SW 1271 (cell line): ENCODE measurements at places on chromosomes 7 and 10.

- no peak for DNase-seq
Measured at GRCh38 chr7:121774563-121774962, 98.4 kb upstream of the PTPRZ1 start.

GRCh38 chr7:22140578-22140977, 194.9 kb upstream of the CDCA7L start:
- DNase-seq = no peak

GRCh38 chr7:146554556-146554955, 438.0 kb downstream of the CNTNAP2 start:
- no peak for DNase-seq

DNA sequence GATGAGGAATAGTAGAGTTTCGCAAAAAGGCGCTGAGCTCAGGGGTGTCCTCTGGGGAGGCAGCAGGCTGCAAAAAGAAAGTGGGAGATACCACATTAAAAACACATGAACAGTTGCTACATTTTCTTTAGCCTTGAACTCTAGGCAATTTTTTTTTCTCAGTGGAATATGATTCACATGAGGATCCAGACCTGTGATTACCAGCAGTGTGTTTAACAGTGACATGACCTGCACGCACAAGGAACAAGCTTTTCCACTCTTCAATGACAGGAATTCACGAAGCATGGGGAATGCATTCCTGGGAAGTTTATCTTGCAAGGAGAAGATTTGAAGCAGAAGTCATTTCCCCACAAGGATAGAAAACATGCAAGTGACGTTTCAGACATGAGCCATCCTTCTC, 161.6 kb downstream of the ITGA8 start:
- no peak for DNase-seq

GRCh38 chr7:121279060-121279620, 49.7 kb upstream of the WNT16 start:
- no peak for DNase-seq

- no peak for DNase-seq
Measured at GRCh38 chr10:80090121-80090520, 11.7 kb downstream of the TMEM254 start.

GRCh38 chr10:71968553-71969474, 4.6 kb downstream of the CHST3 start:
- DNase-seq = no peak

- DNase-seq = no peak
Measured at GRCh38 chr7:32103361-32103760, 33.2 kb upstream of the PDE1C start.

- no peak for DNase-seq
Measured at GRCh38 chr10:112956631-112957350, 6.7 kb downstream of the TCF7L2 start.

- DNase-seq = no peak
Measured at GRCh38 chr7:6168477-6168868, 104.0 kb downstream of the CYTH3 start.

- peak; percentile 83 for DNase-seq
Measured at GRCh38 chr10:3740157-3740871, 44.7 kb downstream of the KLF6 start.

DNA sequence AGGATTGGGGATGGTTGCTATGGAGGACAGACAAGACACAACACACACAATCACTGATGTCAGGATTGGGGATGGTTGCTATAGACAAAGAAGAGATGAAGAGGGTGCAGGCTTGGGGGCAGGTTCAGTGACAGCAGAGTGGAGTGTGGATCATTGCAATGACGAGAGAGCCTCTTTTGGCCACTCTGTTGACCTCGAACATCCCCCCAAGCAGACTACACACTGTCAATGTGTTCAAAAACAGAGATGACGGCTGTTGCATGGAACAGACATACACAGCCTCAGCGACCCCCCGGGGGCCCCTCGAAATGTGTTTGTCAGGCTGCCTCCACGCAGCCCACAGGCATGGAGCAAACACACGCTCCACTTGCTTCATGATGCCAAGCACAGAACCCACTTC, 133.0 kb downstream of the PTPRN2 start:
- DNase-seq = no peak

DNA sequence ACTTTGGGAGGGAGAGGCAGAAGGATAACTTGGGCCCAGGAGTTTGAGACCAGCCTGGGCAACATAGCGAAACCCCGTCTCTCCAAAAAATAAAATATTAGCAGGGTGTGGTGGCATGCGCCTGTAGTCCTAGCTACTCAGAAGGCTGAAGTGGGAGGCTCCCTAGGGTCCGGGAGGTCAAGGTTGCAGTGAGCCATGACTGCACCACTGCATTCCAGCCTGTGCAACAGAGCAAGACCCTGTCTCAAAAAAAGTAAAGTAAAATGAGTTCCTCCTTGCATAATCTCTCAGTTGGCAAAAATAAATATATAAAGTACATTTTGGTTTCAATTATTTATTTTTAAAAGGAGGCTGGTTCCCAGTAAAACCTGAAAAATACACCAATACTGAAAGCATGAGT, 11.8 kb downstream of the NANOS1 start:
- DNase-seq = no peak

DNA sequence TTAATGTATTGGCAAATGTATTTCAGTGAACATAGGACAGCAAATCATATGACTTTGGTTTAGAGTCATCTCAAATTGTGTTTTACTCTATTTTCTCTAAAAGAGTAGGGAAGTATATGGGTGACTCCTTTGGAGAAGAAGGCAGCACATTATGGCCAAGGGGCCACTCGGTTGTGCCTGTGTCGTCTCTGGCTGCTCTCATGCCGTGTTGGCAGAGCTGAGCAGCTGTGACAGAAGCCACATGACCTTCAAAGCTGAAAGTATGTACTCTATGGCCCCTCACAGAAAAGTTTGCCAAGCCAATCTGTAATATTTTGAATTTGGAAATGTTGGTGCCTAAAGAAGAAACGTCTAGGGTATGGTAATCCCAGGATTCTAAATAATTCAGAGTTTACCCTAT, 47.5 kb downstream of the TASOR2 start:
- DNase-seq = no peak

GRCh38 chr7:96121752-96122151, 200.1 kb downstream of the SLC25A13 start:
- no peak for DNase-seq

DNA sequence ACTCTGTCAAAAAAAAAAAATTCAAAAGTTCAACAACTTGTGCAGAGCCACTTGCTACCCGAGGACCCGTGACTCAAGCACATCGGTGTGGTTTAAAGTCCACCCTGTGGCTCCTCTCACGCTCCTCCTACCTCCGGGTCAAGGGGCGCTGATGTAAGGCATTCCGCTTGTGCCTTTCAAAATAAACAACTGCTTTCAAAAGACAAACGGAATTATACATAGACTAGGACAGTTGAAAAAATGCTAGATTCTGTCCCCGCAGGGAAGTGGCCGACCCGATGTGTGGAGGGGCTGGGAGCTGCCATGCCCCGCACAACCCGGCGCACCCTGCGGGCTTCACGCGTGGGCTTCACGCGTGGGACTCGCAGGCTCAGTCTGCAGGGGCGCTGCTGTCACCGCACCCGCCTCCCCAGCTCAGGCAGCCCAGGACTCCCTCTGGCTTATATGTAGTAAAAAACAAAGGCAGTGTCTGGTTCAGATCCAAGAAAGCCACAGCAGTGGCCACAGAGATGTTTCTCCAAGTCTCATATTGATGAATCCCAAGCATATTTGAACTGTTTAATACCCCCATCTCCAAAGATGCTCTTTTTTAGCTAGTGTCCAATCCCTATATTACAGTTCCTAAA, 239.7 kb upstream of the INHBA start:
- no peak for DNase-seq

- no peak for DNase-seq
Measured at GRCh38 chr7:29197916-29198315, 3.3 kb downstream of the CHN2 start.
